ENCODE measurements at places on chromosomes 5 and 9. TPM values are rescaled to one million over a fixed set of nuclear protein-coding genes. Genes with fewer than 3 reads are reported as not detected.

DNA sequence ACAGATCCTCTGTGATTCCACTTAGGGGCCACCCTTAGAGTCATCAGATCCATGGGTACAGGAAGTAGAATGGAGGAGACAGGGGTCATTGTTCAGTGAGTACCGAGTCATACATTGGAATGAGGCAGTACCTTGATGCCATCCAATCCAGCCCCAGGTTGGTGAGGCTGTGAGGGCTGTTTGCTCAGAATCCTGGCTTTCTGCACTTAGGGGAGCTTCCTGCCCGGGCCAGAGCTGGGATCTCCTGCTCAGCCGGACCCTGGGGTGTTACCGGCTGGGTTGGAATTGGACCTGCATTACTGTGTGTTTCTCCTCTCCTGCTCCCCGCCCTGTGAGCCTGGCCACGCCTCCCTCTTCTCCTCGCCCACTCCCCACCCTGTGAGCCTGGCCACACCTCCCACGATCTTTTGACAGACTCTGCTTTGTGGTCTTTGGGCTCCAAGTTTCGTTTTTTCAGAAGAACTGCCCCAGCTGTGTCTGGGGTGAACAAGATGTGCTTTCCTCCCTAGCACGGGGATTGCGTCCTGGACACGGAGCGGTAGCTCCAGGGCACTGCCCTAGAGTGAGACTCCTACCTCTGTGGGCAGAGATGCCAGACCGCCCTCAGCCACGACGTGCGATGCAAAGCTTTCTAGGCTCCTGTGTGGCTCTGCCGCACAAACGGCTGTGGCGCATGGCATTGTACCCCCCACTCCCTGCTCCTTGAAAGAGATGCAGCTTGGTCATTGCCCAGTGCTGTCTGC, 15.4 kb downstream of the TRAF2 start:
- no peak for DNase-seq

DNA sequence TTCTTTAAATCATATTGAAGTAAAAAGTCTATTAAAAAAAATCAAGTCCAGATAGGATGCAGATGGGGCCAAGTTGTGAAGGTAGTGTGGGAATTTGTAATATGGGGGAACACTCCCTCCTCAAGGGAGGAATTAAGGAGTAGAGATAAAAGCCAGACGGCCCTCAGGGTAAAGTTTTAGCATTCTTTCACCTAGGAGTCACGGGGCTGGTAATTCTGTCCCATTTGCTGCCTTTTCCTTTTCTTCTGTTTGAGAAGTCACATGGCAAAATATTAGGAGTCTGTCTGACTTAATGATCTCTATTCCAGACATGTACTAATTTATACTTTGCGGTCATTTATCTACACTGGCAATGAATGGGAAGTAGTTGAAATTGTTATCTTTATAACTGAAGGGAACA, 61.9 kb downstream of the SNX24 start:
- DNase-seq, result no peak

GRCh38 chr5:59724482-59725391, 168.8 kb downstream of the PDE4D start:
- no peak for DNase-seq

DNA sequence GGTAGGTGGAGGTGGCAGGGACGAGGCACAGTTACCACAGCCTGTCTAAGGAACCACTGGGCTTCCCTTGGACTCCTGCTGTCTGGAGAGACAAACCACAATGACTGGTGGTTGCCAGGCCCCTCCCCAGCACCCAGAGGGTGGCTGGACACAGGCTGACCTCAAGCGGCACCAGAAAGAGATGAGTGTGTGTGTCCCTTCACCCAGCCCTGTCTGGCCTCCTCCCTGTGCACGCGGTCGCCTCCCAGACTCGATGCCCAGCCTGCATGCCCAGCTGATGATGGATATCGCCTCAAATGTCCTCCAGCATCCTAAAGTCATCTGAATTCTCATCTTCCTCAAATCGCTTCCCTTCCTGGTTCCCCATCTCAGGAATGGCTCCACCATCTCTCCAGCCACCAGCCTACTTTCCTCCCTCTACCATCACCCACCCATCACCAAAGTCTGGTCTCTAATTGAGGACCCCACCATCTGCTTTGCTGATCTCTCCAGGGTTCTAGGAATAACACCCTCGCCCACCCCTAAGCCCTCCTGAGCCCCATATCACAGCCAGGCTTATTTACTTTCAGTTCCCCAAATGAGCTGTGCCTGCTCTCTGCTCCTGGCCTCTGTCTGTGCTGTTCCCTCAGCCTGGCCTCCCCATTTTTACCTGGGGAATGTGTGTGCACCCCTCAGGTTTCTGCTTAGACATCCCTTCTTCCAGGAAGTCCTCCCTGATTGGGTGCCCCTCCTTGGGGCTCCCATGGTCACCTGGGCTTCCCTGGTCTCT, 52.5 kb upstream of the GGTA1 start:
- DNase-seq, result no peak

DNA sequence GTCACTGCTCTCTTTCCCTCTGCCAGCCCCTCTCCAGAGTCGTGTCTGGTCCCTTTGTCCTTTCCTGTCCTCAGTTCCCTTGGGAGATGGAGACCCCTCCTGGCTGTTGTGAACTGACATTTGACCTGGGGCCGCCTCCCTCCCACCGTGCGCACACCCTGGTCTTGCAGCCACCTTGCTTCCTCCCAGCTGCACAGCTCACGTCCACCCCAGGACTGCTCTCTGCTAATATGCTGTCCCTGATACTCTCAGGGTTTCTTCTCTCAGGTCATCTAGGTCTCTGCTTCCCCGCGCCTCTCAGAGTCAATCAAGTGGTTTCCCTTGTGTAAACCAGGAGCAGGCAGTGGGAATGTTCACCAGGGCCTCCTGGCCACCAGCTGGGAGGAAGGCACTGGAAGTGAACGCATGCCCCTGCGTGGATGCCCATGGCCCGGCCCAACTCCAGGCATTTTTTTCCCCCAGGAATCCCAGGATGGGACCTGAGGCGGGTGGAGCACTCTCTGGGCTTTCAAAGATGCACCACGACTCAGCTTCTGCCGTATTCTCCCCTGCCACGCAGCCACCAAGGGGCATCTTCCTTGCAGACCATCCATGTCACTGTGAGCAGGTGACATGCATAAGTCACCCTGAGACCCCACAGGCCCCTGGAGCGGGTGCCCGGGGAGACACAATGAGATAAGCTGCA, 142.4 kb downstream of the OLFM1 start:
- DNase-seq, result no peak

Gene PIP5K1B
- total RNA-seq, result 3.9 TPM
